ENCODE measurements at places on chromosomes 12 and 14.

DNA sequence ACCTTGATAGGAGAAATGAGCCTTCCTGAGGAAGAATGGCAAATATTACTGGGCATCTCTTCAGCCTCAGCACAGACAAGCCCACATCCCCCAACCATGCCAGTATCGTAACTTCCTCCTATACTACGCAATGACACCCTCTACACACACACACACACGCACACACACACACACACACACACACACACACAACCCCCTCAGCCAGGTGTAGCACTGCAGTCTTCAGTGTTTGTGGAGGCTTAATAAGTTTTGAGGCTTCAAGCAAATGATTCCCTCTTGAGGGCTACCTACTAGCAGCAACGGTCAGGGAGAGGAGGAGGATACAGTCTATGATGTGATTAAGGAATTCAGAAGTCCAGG lies 1.6 kb downstream of the DGKA start:
- peak; percentile 38 for DNase-seq

DNA sequence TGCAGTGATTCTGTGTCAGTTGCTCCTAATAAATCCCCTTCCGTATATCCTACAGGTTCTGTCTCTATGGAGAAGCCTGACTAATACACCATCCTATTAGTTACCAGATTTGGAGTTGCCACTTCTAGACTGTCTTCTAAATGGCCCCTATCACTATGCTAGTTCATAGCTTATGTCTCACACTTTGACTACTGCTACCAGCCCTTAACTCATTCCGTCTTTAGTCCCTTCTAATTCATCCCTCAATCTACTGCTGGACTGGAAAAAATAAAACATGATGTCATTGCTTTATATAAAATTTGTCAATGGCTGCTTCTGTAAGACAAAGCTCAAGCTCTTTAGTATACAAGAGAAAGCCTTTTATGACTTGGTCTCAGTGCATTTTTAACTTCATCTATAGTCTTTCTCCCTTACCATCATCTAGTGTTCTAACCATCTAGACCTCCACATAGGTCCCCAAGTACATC lies 99.5 kb downstream of the PPP1R12A start:
- DNase-seq: no peak

GRCh38 chr12:11839091-11839641 lies 189.7 kb downstream of the ETV6 start:
- no peak for DNase-seq

DNA sequence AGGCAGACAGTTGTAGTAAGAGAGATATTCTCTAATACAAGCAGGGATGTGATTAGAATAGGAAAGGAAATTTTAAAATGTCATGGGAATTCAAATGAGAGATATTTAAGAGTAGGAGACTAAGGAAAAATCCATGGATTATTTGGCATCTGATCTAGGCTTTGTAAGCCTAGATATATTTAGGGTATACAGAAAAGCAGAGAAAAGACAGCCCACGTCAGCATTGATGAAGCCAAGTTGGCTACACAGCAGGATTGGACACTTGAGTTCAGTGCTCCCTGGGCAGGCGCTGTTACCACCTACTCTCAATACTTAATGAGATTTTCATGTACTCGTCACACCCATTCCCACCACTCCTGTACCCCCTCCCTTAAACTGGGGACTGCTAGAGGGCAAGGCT lies 1.7 kb upstream of the KCNJ8 start:
- DNase-seq: no peak

DNA sequence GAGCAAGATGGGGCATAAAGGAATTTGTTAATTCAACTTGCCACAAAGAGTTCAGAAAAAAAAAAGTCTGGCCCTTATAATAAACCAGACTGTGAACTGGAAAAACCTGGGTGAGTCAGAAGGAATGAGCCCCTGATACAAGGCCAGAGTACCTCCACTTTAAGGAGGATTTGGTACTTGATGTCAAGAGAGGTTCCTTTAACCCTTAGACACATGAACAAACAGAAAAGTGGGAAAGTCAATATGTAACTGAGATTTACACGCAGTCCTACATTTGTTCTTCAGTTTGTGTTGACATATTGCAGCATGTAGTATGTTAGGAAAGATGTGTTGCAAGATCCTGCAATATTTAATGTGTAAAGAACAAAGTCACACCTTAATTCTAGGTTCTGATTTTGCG lies 14.2 kb upstream of the SLC38A4 start:
- no peak for DNase-seq

GRCh38 chr12:112543751-112544150 lies 125.0 kb downstream of the PTPN11 start:
- no peak for DNase-seq

DNA sequence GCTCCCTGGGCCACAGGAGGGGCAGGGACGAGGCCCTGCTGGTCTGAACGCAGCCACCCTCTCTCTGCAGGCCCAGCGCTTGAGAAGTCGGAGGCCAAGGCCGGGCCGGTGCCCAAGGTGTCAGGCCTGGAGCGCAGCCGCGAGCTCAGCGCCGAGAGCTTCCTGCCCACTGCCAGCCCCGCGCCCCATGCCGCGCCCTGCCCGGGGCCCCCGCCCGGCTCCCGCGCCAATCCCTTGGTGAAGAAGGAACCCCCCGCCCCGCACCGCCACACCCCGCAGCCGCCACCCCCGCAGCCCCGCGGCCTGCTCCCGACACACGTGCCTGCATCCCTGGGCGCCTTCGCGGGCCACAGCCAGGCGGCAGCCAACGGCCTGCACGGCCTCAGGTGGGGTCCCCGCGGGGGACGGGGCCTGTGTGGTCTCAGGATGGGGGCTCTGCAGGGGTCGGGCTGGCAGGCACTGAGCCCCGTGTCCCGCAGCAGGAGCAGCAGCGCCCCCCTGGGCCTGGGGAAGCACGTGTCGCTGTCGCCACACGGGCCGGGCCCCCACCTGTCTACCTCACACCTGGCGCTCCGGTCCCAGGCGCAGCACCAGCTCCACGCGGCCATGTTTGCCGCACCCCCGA lies 40.4 kb downstream of the LRCOL1 start:
- no peak for DNase-seq

- DNase-seq: no peak
Observed at GRCh38 chr12:41055875-41056577, 132.1 kb upstream of the PDZRN4 start.

DNA sequence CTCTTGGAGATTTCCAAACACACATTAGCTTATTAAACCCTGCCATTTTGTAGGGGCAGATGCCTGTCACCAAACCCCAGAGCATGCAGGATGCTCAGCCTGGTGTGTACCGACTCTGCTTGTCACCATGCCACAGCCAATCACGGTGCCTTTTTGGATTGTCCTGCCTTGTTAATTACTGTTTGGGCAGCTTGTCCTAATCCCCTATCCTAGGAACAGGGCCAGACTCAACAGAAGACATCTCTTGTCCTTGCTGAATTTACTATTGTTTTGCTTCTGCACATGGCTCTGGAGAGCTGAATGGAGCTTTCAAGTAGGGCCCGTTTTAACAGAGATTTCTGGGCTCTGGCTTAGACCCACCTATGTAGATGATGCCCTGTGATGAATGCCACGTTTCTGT lies 388.5 kb downstream of the AACS start:
- no peak for DNase-seq

- DNase-seq: no peak
Observed at GRCh38 chr14:77314043-77314442, 6.6 kb downstream of the POMT2 start.

- no peak for DNase-seq
Observed at GRCh38 chr14:85131226-85131922, 398.6 kb upstream of the FLRT2 start.

DNA sequence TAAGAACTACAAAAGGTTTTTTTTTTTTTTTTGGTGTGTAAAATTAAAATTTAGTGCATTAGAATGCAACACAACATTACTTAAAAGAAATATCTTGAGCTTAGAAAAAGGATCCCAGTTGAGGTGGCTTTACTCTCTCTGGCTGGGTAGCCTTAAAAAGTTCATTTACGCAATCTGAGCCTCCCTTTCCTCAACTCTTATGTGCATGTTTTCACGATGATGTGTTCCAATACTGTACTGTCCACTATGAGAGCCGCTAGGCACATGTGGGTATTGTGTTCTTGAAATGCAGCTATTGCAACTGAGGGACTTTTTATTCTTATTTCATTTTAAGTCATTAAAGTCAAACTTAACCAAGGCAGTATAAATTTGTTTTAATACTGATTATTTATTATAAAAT lies 460.9 kb upstream of the SYT1 start:
- no peak for DNase-seq

- DNase-seq: no peak
Observed at GRCh38 chr12:95212586-95212985, 4.7 kb downstream of the FGD6 start.

GRCh38 chr14:66432334-66432733 lies 53.8 kb upstream of the CCDC196 start:
- no peak for DNase-seq

- DNase-seq: no peak
Observed at GRCh38 chr14:78412475-78412874, 242.3 kb downstream of the NRXN3 start.

DNA sequence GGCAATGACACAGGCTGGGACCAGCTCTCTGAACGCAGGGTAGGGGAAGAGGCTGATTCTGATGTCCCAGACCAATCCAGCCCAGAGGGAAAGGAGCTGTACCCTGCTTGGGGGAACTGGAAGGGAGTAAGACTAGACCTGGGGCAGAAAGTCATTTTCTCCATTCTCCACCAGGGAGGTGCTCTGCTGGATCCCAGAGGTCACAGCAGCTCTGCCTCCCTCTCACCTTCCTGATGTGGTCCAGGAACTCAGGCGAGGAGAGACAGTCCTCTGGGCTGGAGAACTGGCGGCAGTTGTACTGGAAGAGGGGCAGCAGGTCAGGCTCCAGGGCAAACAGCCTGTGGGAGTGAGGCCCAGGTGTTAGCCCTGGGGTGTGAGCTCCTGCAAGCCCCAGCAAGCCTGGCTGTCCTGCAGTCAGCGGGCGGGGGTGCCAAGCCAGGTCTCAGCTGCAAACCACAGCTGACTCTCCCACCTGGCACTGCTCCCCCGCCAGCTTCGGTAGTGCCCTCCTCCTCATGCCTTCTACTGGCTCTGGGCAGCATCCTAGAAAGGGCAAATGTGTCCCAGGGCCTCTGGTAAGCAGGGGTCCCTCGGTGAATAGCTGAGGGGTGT lies 1.9 kb downstream of the NGB start:
- DNase-seq: no peak

DNA sequence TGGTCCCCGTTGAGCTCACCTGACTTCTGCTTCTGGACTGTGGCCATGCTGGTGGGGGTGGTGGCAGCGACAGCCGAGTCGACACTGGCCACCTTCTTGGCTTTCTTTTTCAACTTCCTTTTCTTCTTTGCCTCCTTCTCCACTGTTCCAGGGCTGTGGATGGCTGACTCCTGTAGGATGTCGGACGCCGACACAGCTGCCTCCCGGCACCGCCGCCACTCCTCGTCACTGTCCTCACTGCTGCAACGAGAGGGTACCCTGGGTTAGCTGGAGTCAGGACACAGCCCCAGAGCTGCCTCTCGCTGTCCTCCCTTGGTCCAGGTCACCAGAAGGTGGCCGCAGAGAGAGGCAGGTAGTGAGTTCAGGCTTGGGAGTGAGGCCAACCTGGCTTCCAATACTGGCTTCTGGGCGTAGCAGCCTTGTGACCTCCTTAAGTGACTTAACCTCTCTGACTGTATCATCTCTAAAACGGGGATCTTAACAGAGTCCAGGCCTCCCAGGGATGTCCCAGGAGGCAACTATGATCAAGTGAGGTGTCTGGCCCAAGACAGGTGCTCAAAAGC lies 12.0 kb downstream of the C12orf43 start:
- DNase-seq: no peak

- no peak for DNase-seq
Observed at GRCh38 chr14:92407410-92407809, 84.4 kb downstream of the SLC24A4 start.

- DNase-seq: no peak
Observed at GRCh38 chr12:132711080-132711843, 620 bp downstream of the PGAM5 start.
